Cardiac muscle cell (in vitro differentiated cells and primary cell): ENCODE measurements at places on chromosomes 1 and 21. TPM values are rescaled to one million over a fixed set of nuclear protein-coding genes. Genes with fewer than 3 reads are reported as not detected.

- no peak for DNase-seq
Measured at GRCh38 chr1:20351911-20352701, 61.4 kb downstream of the VWA5B1 start.

The KLHDC7A gene
- not detected in 2 replicates for polyA plus RNA-seq

The PYGO2 gene
- 45.3 and 49.2 TPM in 2 replicates for polyA plus RNA-seq

The RYR2 gene
- polyA plus RNA-seq: 29.8 and 34.4 TPM in 2 replicates

The CTSE gene
- not detected in 2 replicates for polyA plus RNA-seq

GRCh38 chr1:25553749-25554429, 10.5 kb downstream of the LDLRAP1 start:
- DNase-seq: no peak

- DNase-seq: no peak
Measured at GRCh38 chr1:3506943-3507342, 52.5 kb downstream of the ARHGEF16 start.

The SLC44A3 gene
- polyA plus RNA-seq: 1.1 and 1.2 TPM in 2 replicates

GRCh38 chr1:14553711-14554110, 44.8 kb upstream of the KAZN start:
- no peak for DNase-seq

GRCh38 chr1:245934409-245934808, 572.7 kb downstream of the SMYD3 start:
- no peak for DNase-seq

The UTS2 gene
- polyA plus RNA-seq: not detected in 2 replicates

- no peak for DNase-seq
Measured at GRCh38 chr1:182444497-182444896, 5.4 kb upstream of the RGSL1 start.

- DNase-seq: no peak
Measured at GRCh38 chr1:10601342-10602070, 126.8 kb downstream of the PEX14 start.

- DNase-seq: peak; percentile 4
Measured at GRCh38 chr1:60745484-60745883, 336.9 kb upstream of the NFIA start.

The DEPDC1 gene
- polyA plus RNA-seq: 4.9 and 29.8 TPM in 2 replicates

The GJA4 gene
- 0.86 TPM in 1 of 2 replicates, not detected in the other for polyA plus RNA-seq

The MYOM3 gene
- polyA plus RNA-seq: 0.51 TPM in 1 of 2 replicates, not detected in the other

The AGMAT gene
- 0.12 and 0.31 TPM in 2 replicates for polyA plus RNA-seq

DNA sequence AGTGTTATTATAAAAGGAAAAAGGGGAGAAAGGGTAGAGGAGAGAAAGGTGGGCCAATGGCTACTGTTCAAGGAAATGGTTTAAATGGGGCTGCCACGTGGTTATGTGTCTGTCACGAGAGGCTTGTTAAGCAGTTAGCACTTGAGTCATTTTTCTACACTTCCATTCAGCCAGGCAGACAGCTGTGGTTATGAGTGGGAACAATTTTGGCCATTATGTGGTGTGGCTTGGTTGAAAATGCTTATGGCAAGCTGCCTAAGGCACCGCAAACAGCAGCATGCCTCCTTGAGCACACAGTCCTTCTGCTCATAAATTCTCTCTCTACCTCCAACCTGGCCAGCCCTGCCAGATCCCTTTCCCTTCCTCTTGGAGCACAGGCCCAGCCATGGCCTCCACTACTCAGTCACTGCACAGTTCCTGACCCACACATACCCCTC, 3.2 kb upstream of the SRM start:
- peak; percentile 21 for DNase-seq

The FAM229A gene
- polyA plus RNA-seq: 8.7 and 12.3 TPM in 2 replicates

The B3GALT5 gene
- polyA plus RNA-seq: 0.40 and 1.1 TPM in 2 replicates
